ENCODE measurements at places on chromosomes 4 and X. TPM values are rescaled to one million over a fixed set of nuclear protein-coding genes. Genes with fewer than 3 reads are reported as not detected.

The NPY5R gene
- not detected for total RNA-seq

The GPR34 gene
- 3.6 TPM for total RNA-seq

The LRP2BP gene
- total RNA-seq: 5.9 TPM

The NUDT10 gene
- total RNA-seq: 11.8 TPM

The WAS gene
- total RNA-seq: 3.4 TPM

The RAB40A gene
- 7.4 TPM for total RNA-seq

GRCh38 chr4:41095973-41096372 lies 118.4 kb downstream of the APBB2 start:
- no peak for DNase-seq

GRCh38 chrX:30713061-30713525 lies 59.9 kb downstream of the GK start:
- DNase-seq: peak; percentile 25

- DNase-seq: no peak
Measured at GRCh38 chrX:101931136-101931487, 715 bp downstream of the ZMAT1 start.

GRCh38 chr4:179583221-179583620 lies 2141.0 kb upstream of the AGA start:
- DNase-seq: no peak

- DNase-seq: no peak
Measured at GRCh38 chr4:71261001-71261400, 77.8 kb upstream of the SLC4A4 start.

- DNase-seq: no peak
Measured at GRCh38 chr4:57077550-57078343, 32.4 kb downstream of the IGFBP7 start.

GRCh38 chr4:169103966-169104412 lies 93.9 kb upstream of the CBR4 start:
- DNase-seq: no peak

GRCh38 chr4:165006456-165006855 lies 25.3 kb upstream of the TRIM60 start:
- no peak for DNase-seq

DNA sequence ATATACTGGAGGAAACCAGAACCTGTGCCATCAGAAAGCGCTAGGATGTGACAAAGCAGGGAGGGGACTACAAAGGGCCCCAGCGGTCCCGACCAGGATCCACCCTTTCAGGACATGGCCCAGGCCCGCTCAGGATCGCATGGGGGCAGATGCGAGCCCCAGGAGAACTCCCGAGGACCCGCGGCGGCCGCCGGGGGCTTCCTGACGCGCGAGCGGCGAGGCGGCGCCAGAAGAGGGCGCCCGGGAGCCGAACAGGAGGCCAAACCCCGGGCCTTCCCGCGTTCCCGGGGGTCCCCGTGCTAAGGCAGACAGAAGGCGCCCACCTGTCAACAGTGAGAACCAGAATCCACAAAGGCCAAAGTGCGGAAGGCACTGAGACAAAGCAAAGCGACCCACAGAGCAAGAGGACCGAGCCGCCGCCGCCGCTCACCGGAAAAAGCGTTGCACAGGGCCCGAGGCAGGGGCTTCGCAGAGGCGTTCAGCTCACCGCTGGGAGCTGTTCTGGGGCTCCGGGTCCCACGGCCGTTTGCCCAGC lies 7.3 kb upstream of the OPN1LW start:
- DNase-seq: peak; percentile 85

DNA sequence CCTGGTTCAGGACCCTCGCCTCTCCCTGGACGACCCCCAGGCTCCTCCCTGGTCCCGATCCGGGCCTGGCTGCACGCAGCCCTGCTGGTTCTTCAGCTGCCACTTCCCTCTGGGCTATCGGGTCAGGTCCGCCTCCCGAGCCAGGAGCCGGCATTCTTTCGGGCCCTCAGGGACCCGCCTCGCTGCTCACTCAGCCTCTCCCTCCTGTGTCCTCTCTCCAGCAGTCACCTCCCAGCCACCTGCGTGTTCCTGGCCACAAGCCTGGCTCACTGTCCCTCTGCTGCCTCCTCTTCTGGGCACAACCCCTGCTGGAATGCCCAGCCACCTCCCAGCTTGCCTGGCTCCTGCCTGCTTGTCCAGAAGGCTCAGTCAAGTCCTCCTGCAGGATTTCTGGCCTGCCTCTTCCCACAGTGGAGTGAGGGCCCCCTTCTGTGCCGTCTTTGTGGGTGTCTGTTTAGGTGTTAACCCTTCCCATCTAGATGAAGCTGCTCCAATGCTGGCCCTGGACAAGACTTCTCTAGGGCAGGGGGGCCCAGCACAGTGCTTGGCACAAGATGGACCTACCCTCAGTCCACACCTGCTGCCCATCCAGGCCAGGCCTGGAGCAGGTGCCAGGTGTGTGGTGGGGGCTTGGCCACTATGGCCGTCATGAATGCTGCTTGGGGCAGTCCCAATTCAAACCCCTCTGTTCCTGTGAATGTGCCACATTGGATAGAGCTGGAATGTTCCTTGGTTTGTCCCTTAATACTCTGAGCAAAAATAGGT lies 2.2 kb downstream of the WFS1 start:
- DNase-seq: peak; percentile 52

GRCh38 chr4:168152837-168153500 lies 60.6 kb downstream of the ANXA10 start:
- DNase-seq: no peak

DNA sequence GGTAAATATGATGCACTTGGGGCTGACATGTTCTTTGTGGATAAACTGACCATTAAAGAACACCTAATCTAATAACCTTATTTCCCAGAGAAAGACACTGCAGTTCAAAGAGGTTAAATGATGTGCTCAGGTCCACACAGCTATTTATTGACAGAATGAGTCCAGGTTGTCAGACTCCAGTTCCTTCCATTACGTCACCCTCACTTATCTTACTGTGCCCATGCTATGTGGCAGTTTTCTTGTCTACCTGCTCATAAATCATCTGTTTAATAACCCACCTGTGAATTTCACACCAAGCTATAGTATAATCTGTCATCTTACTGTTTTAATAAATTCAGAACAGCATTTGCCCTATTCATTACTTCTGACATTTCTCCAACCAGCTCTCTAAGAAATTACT lies 36.7 kb downstream of the QRFPR start:
- no peak for DNase-seq

DNA sequence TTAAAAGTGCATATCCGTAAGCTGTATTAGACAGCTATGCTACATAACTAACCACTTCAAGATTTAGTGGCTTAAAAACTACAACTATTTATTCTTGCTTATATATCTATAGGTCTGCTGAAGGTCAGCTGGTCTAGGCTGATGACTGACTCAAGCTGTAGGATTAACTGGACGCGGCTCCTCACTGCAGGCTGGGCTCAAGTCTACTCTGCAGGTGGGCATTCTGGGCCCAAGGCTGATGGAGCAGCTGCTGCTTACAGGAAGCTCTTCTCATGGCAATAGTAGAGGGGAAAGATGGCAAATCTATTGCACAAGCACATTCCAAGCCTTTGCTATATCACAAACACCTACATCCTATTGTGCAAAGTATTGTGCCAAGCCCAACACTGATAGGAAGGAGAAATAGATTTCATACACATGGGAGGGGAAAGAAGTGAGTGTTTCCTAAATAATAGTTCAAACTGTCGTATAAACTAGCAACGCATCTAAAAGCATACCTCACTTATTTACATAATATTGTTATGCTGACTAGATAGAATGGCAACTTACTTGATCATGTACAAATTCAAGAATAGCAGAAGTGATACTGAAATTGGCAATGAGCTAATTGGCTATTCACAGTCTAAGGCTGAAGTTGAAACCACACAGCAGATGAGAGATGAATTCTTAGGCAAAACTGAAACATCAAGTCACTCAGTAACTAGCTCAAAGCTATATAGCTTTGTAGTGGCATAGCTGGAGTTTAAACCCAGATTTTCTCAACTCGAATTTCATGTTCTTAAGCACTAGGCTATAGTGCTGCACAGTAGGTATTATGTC lies 263.8 kb downstream of the NKX6-1 start:
- no peak for DNase-seq

- DNase-seq: no peak
Measured at GRCh38 chr4:5683566-5683965, 24.8 kb downstream of the EVC2 start.

- DNase-seq: no peak
Measured at GRCh38 chr4:14415146-14415545, 587.1 kb upstream of the CPEB2 start.

- DNase-seq: no peak
Measured at GRCh38 chr4:24836661-24837242, 41.4 kb downstream of the SOD3 start.

GRCh38 chrX:48083212-48083611 lies 11.8 kb upstream of the ZNF630 start:
- DNase-seq: peak; percentile 38

DNA sequence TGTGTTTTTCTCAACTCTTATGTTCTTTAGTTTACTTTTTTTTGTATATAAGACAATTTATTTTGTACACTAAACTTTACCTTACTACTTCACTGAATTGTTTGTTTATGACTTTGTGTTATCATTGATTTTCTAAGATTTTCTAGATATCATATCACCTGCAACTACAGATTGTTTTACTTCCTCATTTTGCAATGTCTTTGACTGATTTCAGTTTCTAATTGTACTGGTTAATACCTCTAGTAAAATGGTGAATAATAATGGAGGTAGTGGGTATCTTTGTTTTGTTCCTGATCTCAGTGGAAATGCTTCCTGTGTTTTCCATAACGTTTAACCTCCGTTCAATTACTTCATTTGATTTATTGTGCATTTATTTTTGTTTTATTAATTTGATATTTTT lies 490.2 kb downstream of the TLL1 start:
- no peak for DNase-seq

Data from ovary (tissue), 10 donors.